ENCODE measurements at places on chromosomes 2 and 18.
A peak's percentile ranks its signal among the peaks of the same experiment; 100 is the strongest.

- no peak for DNase-seq
Observed at GRCh38 chr2:177549171-177549570, 156.6 kb downstream of the AGPS start.

- DNase-seq, result no peak
Observed at GRCh38 chr2:157160111-157160510, 97.4 kb upstream of the GALNT5 start.

GRCh38 chr2:216366777-216367471, 5.4 kb downstream of the MARCHF4 start:
- no peak for DNase-seq

GRCh38 chr2:105102963-105103421, 65.1 kb downstream of the MRPS9 start:
- no peak for DNase-seq

- DNase-seq, result no peak
Observed at GRCh38 chr2:132678483-132678882, 8.5 kb upstream of the LYPD1 start.

DNA sequence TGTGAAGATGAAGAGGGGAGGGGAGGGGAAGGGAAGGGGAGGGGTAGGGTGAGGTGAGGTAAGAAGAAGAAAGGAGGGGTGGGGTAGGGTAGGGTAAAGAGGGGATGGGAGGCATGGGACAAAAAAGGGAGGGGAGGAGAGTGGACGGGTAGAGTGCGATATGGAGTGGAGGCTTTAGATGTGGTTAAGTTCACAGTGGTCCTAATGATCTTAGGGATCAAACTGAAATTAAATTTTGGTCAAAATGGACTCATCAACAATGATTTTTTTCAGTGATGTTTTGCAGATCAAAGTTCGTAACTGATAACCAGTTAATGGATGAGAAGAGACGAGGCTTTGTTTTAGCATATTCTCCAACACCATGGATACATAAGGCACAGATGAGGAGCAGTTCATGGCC, 513.9 kb upstream of the ACVR2A start:
- no peak for DNase-seq

DNA sequence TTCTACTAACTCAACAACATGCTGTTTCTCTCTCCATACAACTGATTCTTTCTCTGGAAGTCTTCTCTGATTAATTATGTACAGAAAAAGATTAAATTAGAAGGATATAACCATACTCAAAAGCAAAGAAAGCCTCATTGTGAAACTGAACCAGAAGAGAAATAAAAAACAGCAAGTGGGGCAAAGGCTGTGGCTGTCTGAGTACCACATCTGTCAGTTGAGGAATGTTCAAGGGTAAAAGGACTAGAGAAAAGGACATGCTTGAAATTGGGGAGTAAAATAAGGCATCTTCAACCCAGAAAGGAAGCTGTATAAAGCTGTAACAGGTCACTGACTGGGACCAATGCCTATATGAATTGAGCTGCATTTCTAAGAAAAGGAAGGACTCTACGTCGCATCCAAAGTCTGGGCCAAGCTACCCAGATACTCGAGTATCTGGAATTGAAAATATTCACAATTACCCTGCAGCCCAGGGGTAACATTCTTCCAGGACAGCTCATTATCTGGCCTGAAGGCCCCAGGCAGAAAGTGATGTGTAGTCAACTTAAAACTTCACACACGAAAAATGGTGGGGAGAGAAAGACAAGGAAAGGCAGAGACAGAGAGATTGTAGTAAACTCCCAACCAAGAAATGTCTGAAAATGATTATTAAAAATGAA, 356.0 kb upstream of the GALNT5 start:
- DNase-seq, result no peak

DNA sequence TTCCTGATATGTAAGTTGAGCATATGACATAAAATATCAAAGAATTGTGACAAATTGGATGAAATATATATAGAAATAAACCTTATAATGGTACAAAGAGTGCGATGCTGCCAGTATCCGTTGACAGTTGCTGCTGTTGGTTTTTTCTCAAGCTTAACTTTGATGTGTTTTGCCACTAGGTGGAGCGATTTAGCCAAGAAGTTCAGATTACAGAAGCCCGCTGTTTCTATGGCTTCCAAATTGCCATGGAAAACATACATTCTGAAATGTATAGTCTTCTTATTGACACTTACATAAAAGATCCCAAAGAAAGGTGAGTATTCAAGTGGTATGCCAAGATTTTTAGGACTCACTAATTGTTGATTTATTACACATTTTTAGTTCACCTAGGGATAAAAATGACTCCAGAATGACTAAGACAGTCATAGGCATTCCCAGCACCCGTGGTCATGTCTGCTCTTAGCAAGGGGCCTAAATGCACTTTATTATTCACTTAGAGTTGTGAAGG, 2.1 kb downstream of the RRM2 start:
- DNase-seq, result peak; percentile 69

- no peak for DNase-seq
Observed at GRCh38 chr2:41940745-41941063, 107.1 kb upstream of the PKDCC start.

DNA sequence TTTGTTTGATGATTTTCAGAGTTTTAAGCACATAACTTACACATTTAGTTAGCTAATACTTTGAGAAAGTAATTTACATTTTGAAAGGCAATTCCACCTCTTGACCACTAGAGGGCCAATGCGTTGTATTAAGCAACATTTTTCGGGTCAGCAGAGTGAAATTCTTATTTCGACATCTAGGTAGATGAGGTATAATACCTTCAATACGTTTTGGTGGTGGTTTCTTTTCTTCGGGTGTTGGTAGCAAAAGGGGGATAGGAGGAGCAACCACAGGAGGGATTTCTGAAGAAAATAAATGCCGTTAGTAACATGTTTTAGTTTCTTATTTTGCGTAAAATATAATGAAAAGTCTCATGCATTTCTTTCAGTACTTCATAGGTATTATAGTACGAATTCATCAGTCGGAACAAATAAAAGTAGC, 106.3 kb downstream of the TTN start:
- no peak for DNase-seq

DNA sequence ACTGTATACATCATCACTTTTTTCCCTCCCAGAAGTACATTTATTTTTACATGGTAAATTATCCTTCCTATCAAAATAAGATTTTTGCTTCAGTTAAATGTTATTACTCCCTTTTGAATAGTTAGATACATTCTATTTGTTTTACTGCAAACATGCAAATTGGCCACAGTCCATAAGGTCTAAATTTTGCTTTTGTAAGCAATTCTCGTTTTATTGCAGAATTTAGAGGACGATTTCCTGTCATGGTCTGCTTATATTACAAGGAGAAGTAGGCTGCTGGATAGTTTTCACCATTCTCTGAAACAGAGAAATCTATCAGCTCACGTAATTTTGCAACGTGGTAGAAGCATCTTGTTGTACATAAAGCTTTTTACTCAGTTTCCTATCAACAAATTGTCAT, 1632.5 kb downstream of the LRP1B start:
- no peak for DNase-seq
